ENCODE measurements at places on chromosomes 6 and 20.
A peak's percentile ranks its signal among the peaks of the same experiment; 100 is the strongest.

- no peak for DNase-seq
Observed at GRCh38 chr6:5724911-5725310, 281.8 kb downstream of the NRN1 start.

GRCh38 chr6:129475477-129476247 is 234.3 kb downstream of the ARHGAP18 start:
- no peak for DNase-seq

GRCh38 chr6:154410619-154411072 is 54.0 kb upstream of the IPCEF1 start:
- peak; percentile 92 for DNase-seq

- no peak for DNase-seq
Observed at GRCh38 chr20:48532028-48532427, 295.8 kb downstream of the PREX1 start.

DNA sequence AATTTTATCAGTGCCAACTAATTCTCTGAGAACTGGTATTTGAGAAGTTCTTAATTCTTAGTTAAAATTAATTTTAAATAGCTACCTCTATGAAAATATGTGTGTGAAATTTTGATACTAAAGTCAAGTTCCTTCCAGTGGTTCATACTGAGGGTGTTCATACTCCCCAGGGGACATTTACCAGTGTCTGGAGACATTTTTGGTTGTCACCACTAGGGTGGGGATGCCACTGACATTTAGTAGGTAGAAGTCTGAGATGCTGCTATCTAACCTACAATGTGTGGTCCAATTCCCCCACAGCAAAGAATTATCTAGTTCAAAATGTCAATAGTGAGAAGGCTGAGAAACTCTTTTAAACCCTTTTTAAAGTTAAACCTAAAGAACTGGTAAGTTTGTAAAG is 463.8 kb downstream of the ADGRB3 start:
- no peak for DNase-seq

DNA sequence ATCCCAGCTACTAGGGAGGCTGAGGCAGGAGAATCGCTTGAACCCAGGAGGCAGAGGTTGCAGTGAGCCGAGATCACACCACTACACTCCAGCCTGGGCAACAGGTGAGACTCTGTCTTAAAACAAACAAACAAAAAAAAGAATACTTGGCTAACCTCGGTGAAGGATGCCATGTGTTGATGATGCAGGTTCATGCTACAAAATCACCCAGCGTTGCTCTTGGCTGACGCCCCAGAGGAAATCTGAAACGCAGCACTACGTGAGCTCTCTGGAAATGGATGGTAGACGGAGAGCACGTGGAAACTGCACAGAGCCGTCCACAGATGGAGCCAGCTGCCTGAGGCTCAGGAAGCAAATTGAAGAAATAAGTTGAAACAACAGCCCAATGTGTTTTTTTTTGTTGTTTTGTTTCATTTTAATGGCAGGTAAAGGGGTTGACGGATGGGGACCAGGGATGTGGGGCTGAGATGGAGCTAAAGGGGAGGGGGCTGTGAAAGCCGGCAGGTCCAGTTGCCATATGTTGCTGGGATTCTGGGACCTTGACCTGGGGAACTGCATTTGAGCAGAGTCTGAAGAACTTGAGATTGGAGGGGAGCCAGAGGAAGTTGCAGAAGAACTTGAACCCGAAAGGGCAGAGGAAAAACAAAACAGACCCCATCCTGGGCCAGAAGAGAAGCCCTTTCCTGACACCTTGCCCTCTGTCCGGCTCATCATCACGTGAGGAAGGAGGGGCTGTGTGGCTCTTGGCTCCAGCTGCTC is 12.8 kb upstream of the MANBAL start:
- peak; percentile 86 for DNase-seq

GRCh38 chr20:34643928-34644327 is 33.0 kb downstream of the PIGU start:
- DNase-seq = peak; percentile 92

- peak; percentile 99 for DNase-seq
Observed at GRCh38 chr6:146543211-146543939, at the start of gene RAB32. Gene RAB32, plus strand, starts transcription at chr6:146543833. Its CDS starts 39 bp downstream, at chr6:146543872.

- no peak for DNase-seq
Observed at GRCh38 chr6:128156321-128157111, 255.7 kb upstream of the THEMIS start.

DNA sequence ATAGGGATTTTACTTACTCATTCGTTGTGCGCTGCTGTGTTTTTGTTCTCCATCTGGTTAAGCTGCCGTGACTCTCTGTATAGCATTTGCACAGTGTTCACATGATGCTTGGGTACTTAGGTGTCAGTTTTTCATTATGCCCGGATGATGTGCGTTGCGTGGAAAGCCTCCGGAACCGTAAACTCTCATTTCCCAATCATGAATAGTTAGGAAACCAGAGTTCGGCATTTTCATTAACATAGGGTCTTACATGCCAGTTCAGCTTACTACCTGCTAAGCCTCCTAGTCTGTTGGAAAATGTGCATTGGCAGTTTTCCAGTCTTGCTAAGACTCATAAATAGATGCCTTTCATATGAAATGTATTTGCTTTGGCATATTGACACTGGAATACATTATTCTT is 483.4 kb upstream of the FLRT3 start:
- peak; percentile 77 for DNase-seq

- no peak for DNase-seq
Observed at GRCh38 chr6:148398244-148398643, 55.6 kb downstream of the SASH1 start.

GRCh38 chr6:12602951-12603672 is 113.5 kb upstream of the PHACTR1 start:
- DNase-seq = peak; percentile 80

- DNase-seq = no peak
Observed at GRCh38 chr6:39917981-39918380, 16.3 kb downstream of the MOCS1 start.

DNA sequence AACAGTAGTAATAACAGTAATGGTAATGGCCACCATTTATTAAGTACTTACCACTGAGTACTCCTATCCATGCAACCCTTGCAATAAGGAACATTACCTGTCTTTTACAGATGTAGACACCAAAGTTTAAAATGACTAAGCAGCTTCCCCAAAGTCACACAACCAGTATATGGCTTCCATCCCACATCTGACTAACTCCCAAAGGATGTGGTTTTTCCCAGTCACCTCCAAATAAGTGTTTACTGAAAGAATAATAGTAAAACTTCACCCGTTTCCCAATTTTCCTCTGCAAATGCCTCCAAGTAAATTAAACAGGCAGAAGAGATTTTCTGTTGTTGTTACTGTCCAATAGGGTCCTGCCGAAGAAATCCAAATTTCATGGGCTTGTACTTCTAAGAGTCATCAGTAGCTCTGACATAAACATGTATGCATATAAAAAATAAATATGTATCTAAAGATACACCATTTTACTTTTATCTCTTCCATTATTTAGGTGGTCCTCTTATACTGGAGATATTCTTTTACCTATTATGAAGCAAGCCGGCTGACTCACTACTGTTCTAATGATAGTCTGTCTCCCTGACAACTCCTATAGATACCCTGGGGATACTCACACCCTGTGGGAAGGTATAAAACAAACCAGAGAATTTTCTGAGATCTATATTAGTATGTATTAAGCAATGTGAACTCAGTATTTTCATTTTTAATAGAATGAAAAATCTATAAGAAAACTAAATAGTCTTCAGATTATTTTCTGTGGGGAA is 77.9 kb upstream of the ID4 start:
- DNase-seq = peak; percentile 78

DNA sequence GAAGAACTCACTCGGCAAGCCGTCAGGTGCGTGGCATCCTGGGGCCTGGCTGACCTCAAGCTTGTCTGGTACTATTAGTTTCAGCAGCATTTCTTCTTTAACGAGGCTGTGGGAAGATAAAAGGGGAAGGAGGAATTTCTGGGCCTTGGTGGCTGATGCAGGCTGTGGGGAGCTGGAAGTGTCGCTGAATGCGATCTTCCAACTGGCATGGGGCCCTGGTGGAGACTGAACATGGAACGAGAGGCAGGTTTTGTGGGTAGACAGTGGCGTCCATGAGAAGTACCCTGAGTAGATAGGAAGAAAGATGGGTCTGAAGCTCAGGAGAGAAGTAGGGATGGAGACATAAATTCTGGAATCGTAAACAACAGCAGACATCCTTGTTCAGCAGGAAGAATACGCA is 23.9 kb downstream of the ERMARD start:
- no peak for DNase-seq

- DNase-seq = peak; percentile 58
Observed at GRCh38 chr6:31075528-31075927, 36.8 kb downstream of the C6orf15 start.

GRCh38 chr6:160263196-160263939 is 4.7 kb upstream of the SLC22A2 start:
- DNase-seq = no peak

DNA sequence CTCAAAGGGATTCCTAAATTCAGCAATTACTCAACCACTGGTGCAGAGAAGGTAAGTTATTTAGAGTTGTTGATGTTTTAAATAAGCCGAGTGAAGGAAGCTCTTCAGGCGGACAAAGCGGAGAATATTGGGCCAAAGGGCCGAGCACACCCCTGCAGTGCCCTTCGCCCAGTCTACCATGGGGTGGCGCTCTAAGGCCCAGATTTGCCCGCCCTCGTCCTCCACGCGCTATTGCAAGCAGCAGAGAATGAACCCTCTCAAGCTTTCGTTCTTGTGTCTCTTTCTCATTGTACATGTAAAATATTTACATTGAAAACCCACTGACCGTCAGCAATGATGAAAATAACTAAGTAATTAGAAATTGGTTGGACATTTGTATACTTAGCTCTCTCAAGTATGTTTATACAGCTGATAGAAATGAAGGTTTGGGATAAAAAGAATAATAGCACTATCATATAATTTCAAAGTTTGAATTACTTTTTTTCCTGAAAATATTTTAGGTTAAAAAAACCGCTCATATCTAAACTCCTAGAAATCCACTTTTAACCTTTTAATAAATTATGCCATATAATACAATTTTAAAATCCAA is 195.0 kb upstream of the CEP162 start:
- DNase-seq = no peak

GRCh38 chr6:30781743-30782424 is 37.5 kb upstream of the IER3 start:
- peak; percentile 99 for DNase-seq

DNA sequence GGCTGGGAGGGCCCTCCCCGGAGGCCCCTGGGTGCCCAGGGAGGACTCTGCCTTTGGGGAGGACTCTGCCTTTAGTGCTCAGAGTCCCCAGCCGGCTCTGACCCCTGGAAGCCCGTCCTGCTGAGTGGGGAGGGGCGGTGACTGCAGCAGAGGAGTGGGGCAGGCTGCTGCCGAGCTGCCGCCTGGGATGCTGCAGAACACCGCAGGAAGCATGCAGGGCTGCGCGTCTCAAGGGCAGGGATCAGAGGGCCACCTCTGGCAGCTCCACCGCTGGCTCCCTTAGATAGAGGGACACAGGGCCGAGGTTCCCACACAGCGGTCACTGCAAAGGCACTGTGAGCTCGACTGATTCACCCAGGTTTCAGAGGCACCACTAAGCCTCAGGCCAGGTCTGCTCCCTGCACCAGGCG is 82.2 kb upstream of the GATA5 start:
- no peak for DNase-seq

Data from foreskin fibroblast (primary cell).